Foreskin fibroblast (primary cell): ENCODE measurements at places on chromosomes 6 and 20.

DNA sequence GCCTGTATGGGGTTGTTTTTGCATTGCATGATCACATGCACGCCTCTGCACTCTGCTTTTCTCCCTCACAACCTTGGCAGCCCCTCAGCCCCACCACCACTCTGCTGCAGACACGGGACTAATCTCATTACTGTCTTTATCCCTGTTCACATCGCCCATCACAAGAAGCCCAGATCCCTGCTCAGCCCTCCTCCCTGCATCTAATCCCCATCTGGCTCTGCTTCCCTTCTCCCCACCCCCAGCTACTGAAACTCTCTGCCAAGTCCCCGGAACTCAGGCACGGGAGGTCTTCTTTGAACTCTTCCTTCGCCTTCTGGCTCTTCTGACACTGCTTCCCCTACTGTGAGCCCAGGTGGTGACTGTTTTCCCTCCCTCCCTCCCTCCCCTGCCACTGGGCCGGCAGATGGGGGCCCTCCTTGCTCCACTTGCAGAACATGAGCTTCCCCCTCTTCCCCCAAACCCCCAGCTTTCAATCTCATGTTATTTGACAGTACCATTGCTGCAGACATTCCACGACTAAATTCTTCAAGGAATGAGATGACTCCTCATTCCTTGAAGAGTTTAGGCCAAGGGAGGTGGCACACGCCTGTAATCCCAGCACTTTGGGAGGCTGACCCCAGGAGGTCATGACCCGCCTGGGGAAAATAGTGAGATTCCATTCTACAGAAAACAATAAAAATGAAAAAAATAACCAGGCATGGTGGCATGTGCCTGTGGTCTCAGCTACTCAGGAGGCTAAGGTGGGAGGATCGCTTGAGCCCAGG is 21.9 kb upstream of the TULP1 start:
- DNase-seq, result no peak

- no peak for DNase-seq
Observed at GRCh38 chr6:150494241-150494640, 105.4 kb upstream of the PLEKHG1 start.

DNA sequence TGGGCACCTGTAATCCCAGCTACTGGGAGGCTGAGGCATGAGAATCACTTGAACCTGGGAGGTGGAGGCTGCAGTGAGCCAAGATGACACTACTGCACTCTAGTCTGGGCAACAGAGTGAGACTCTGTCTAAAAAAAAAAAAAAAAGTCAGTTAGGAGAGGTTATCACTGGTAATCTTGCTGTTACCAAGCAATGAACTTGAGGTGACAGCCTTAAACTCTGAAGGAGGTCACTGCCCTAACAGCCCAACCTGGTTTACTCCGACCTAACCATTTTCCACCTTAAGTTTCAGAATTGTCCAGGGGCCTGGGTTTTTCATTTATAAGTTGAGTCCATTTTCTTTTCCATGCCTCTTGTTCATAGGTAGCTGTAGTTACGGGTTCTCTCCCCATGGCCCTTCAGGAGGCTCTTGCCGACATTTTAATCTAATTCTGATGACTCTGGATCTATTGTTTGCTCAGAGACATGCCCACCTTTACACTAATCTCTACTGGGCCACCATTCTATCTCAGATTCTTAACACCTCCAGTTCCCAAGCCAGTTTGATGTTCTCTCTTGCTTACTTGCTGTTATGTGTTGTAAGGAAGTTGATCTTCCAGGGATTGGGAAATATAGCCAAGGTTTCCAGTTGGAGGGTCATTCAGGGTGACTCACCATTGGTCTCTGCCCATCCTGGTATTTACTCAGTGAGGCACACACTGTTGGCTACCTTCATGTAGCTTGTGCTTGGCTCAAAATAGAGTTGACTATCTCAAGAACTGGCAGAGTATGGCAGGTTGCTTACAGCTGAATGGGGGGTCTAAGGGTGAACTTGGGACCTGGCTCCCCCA is 29.1 kb downstream of the SHLD1 start:
- DNase-seq, result peak; percentile 71

DNA sequence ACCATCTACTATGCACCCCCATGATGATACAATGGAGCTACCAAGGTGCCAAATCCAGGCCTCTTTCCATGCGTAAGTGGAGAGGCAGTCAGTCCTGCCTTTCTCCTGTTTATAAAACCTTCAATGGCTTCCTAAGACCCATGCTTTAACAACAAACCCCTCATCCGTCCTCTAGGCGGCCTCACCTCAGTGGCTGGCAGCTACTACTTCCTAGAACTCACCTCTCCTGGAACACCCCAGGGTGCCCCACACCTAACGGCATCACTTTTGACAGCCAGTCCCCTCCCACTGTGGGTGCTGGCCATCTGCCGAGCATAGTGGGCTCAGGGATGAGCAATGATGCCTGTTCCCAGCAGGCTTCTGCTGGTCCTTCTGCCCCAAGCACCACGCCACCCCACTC is 80.0 kb upstream of the TAB2 start:
- DNase-seq, result no peak

DNA sequence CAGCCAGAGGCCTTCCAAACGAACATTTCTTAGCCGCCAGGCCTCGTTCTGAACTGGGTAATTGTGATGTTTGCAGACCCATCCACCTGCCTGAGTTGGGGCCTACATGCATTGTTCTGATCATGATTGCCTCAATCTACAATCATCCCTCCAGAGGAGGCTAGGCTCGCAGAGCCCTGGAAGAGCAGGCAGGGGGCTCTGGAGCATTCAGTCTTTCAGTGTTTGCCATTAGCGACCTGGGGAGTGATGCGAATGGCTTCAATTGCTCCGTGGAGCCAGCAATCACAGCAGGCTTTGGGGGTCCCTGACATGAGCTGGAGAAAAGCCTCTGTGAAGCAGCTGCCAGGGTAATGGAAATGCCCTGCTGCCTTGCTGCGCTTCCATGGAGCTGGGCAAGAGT is 22.0 kb downstream of the SNAP25 start:
- no peak for DNase-seq

DNA sequence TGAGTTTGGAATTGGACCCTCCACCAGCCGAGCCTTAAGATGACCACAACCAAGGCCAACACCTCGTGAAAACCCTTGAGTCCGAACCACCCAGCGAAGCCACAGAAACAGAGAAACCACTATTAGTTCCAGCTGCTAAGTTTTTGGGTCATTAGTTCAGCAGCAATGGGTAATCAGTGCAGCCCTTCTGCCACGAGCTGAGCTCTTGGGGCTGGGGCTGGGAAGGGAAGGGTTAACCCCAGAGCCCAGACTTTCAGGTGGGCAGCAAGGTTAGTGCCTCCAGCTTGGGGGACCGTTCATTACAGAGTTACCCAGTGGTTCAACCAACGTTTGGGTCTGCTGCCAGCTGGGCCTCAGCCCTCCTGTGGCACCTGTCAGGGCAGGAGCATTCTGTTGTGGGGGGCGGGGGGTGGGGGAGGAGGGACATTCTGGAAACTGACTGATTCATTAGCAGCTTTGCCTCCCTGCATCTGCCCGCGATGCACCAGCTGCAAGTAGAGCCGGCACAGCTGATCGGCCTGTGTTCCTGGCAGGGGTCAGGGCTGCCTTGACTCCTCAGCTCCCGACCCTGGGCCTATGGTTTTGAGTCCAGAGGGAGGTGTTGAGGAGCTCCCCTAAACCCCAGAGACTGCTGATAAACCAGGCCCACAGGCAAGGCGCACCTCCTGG is 52.7 kb downstream of the TGM2 start:
- DNase-seq, result no peak

GRCh38 chr6:8993111-8993510 is 557.8 kb upstream of the SLC35B3 start:
- DNase-seq, result no peak

DNA sequence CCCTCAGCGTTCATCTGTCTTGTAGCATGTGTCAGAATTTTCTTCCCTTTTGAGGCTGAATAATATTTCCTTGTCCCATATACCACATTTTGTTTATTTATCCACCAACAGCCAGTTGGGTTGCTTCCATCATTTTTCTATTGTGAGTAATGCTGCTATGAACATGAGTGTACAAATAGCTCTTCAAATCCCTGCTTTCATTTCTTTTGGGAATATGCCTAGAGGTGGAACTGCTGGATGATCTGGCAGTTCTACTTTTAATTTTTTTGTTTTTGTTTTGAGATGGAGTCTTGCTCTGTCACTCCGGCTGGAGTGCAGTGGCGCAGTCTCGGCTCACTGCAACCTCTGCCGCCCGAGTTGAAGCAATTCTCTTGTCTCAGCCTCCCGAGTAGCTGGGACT is 64.7 kb downstream of the SASH1 start:
- DNase-seq, result peak; percentile 94

GRCh38 chr6:6566766-6567165 is 21.8 kb upstream of the LY86 start:
- DNase-seq, result no peak

GRCh38 chr6:44820321-44820720 is 432.8 kb downstream of the CDC5L start:
- no peak for DNase-seq

- DNase-seq, result no peak
Observed at GRCh38 chr6:165821754-165822153, 158.7 kb upstream of the PDE10A start.
